ENCODE measurements at places on chromosomes 11 and 22.

GRCh38 chr11:78228467-78228866 is 39.7 kb downstream of the USP35 start:
- DNase-seq: no peak

DNA sequence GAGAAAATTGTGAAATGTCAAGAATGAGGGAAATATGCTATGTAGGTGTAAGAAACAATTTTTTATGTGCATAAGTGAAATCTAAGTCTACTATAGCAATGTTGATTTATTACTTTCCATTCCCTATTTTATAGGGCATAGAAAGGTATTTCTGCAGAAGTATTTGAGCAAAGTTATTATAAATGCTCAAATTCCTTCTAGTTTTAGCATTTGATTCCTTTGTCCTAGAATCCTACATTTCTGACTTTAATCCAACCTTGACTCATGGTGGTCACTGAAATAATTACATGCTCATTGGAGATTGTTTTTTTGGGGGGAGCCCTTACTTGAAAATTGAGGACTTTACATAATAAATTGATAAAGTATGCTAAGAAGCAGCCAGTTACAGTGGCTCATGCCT is 716.6 kb upstream of the LUZP2 start:
- no peak for DNase-seq

DNA sequence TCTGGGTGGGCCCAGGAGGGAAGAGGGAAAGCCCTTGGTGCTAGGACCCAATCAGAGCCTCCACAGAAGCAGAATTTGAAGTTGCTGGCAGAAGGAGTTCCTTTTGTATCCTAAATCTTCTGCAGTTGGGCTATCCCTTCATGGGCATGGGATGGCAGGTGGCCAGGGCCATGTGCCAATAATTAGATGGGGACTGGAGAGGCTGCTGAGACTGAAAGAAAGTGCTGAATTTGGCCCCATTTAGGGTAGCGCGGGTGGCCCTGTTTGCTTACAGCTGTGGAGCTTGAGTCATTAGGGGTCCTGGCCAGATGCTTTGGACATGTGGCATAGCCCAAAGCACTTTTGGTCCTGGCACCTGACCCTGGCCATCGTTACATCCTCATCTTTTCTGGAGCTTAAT is 27.1 kb downstream of the PARVA start:
- no peak for DNase-seq

- no peak for DNase-seq
These were observed 31.3 kb upstream of the GNB1L start for GRCh38 chr22:19885841-19886592.

DNA sequence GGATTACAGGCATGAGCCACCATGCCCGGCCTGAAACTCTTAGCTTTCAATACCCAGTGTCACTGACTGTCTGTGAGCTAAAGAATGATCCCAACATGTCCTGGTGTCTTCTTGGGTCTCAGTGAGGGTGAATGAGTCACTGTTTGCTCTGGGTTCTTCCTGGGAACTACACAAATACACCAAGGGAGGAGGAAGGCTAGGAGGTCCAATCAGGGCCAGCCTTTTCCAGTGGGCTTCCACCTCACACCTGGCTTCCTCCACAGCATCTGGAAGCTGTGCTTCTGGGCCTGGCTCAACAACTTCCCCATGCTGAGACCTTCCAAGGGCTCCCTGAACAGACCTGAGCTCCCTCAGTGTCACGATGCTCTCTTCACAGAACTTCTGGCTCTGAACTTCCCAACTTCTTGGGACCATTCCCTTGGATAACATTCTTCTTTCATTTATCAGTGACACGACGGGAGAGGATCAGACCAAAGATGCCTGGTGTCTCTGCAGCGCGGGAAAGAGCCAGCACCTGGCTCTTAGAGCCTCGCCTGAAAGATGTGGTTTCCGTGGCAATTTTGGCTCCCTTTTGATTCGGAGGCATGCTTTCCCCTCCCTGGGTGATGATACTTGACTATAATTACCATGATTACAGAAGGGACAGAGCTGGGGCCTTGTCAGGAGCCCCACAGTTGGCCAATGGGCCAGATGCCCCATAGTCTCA is 22.3 kb upstream of the CHRM4 start:
- DNase-seq: no peak

DNA sequence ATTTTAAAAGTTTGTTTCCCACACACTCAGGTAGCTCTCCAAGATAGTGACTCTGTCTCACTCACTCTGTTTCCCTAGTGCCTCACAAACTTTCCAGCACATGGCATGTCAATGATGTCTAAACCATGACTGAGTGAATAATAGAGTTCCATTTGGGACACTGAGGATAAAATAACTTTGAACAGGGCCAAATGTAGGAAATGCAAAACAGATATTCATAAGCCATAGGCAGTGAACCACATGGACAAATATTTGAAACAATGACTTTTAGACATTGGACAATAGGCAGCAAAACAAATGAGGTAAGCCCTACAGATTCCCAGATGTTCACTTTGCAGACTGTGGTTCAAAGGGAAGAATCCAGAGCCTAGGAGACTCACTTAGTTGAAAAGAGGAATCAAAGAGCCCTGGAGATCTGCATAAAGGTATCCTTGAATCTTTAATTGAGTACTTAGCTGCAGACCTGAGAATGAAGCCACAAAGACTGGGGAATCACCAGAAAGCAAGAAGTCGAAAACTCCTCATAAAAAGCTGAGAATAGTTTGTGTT is 173.3 kb downstream of the FAM76B start:
- DNase-seq: no peak

DNA sequence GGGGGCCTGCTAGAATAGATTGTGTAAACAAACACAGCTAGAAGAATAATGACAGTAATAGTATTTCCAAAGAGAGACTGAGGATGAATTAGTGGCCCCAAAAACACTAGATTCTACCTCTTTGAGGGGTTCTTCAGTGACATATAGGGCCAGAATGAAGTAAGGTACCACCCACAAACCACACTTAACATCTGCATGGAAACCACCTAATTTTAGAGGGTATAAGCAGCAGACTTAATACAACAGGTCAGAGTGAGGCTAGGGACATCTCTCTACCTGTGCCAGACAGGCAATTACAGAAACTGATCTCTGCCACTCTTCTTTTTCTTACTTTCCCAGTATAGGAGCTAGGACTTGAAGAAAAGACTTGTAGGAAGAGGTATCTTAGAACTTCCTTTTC is 20.1 kb downstream of the ELP4 start:
- no peak for DNase-seq

DNA sequence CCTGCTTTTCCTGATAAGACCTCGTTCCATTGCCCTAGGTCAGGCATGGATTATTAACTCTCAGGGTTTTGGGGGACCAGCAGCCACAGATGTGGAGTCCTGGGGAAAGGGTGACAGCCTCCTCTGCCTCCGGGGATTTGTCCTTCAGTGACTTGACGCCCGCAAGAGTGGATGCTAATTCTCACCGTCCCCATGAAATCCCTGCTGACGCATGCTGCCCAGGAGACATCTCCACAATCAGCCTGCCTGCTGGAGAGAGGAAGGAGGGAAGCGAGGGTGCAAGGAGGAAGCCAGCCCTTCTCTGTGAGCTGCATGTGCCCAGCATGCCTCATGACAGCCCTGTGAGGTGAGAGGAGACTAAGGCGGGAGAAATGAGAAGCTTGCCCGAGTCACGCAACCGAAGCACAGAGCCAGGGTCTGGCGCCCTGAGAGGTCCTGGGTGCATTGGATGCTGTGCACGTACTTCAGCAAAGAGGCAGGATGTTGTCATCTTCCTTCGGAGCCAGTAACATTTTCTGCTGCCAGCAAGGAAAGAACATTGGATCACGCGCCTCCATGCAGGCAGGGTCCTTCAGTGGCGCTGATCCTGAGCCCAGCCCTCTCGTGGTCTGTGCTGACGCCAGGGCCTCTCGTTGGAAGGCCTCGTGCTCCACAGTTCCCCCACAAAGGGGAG is 27.3 kb upstream of the KRTAP5-6 start:
- DNase-seq: no peak

DNA sequence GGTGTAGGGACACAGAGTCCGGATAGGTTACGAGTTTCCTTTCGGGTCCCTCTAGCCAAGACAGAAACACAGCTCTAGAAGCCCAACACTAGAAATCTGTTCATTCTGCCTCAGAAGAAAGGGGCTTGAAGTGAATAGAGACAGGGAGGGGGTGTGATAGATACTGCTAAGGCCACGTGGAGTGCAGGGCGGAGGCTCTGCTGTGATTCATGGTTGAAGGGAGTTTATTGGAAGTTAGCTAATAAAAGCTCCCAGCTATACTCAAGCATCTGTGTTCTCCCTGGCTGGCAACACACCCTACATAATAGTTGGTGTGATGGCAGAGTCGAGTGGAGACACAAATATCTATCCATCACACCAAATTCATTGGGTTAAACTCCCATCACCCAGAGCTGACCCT is 337.4 kb downstream of the CADM1 start:
- DNase-seq: no peak
